ENCODE measurements at places on chromosomes 4 and X.

GRCh38 chrX:110044346-110045249 lies 41.7 kb downstream of the TMEM164 start:
- DNase-seq, result no peak

DNA sequence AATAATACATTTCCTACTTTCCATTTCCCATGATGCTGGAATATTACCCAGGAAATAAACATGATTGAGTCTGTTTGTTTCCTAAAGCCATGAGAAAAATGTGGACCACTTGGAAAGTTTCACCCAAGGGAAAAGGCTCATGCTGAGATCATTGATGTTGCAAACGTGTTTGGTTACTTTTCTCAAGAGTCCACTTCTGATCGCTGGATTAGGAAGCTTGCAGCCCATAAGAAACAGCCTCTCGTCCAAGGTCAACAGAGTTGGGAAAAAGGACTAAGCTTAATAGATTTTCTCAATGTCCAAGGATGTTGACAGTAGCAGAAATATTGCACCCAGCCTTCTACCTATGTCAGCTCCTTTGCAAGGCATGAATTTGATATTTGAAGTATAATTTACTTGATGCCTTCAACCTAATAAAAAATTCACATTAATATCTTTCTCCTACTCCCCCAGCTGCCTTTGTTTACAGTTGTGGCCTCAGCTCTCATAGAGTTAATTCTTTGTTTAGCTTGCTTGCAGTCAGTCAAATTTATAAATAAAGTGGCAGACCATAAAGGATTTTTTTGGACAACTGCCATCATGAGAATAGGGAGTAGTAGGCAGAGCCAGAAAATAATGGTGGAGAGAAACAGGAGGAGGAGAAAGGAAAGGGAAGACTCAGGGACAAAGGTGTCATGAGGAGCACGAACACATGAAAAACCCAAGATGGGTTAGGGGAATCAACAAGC lies 65.6 kb upstream of the BLTP1 start:
- DNase-seq, result no peak

GRCh38 chrX:117989512-117989911 lies 127.1 kb downstream of the KLHL13 start:
- DNase-seq, result no peak

DNA sequence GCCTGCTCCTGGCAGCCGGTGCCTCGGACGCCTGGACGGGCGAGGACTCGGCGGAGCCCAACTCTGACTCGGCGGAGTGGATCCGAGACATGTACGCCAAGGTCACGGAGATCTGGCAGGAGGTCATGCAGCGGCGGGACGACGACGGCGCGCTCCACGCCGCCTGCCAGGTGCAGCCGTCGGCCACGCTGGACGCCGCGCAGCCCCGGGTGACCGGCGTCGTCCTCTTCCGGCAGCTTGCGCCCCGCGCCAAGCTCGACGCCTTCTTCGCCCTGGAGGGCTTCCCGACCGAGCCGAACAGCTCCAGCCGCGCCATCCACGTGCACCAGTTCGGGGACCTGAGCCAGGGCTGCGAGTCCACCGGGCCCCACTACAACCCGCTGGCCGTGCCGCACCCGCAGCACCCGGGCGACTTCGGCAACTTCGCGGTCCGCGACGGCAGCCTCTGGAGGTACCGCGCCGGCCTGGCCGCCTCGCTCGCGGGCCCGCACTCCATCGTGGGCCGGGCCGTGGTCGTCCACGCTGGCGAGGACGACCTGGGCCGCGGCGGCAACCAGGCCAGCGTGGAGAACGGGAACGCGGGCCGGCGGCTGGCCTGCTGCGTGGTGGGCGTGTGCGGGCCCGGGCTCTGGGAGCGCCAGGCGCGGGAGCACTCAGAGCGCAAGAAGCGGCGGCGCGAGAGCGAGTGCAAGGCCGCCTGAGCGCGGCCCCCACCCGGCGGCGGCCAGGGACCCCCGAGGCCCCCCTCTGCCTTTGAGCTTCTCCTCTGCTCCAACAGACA lies 4.4 kb downstream of the SOD3 start:
- DNase-seq, result no peak
